ENCODE measurements at places on chromosomes 4 and X. TPM values are rescaled to one million over a fixed set of nuclear protein-coding genes. Genes with fewer than 3 reads are reported as not detected.

GRCh38 chrX:110962451-110962850 lies 133.5 kb upstream of the PAK3 start:
- no peaks in the 10 kb centered on the region for H3K36me3 ChIP-seq
- no peaks in the 10 kb centered on the region for H3K27me3 ChIP-seq
- H3K27ac ChIP-seq: no peak overlapping the region
- H3K4me3 ChIP-seq: no peak overlapping the region

GRCh38 chr4:24690436-24690835 lies 104.9 kb upstream of the SOD3 start:
- peaks cover 20% of the 10 kb centered on the region for H3K27me3 ChIP-seq
- H3K27ac ChIP-seq: no peak overlapping the region

GRCh38 chr4:154164931-154165839 lies 326.4 kb downstream of the DCHS2 start:
- no peak overlapping the region for H3K4me3 ChIP-seq
- no peaks in the 10 kb centered on the region for H3K4me1 ChIP-seq
- no peak overlapping the region for H3K27ac ChIP-seq
- no peaks in the 10 kb centered on the region for H3K36me3 ChIP-seq
- DNase-seq: no peak
- no peaks in the 10 kb centered on the region for H3K27me3 ChIP-seq

IL13RA1 gene
- 0.19 TPM for total RNA-seq

DNA sequence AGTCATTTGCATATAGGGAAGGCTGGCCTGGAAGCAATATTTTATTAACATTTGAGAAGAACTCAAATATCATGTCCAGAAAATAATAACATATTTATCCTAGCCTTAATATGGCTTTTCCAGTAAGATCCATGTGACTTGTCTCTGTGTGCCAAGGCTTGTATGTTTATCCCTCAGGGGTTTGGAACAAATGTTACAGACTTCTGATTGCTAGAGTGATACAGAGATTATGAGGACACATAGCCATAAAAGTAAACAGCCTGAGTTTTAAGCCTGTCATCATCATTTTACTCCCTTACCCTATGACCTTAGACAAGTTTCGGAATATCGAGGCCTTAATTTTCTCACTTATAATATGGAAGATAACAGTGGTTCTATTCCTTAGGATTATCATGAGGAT lies 338.1 kb downstream of the GPAT3 start:
- DNase-seq: no peak
- H3K36me3 ChIP-seq: no peaks in the 10 kb centered on the region
- H3K4me3 ChIP-seq: no peak overlapping the region
- no peaks in the 10 kb centered on the region for H3K27me3 ChIP-seq
- H3K27ac ChIP-seq: no peak overlapping the region

DNA sequence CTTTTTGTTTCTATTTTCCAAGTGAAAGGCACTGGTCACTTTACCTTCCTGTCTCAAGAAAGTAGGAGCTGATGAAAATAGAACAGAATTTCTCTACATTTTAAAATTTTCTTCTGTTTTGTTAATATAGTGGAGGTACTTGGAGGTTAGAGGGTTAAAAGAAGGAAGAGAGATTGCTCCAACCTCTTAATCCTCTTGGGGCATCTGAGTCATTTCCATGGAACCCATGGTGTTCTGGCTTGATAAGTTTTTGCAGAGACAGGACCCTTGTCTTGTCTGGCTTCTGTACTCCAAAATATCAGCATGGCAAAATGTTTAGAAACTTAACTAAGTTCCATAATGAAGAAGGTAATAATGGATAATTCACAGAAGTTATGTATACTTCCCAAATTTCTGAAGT lies 727.2 kb downstream of the C4orf33 start:
- DNase-seq: no peak
- no peaks in the 10 kb centered on the region for H3K27me3 ChIP-seq
- H3K4me1 ChIP-seq: no peaks in the 10 kb centered on the region
- H3K4me3 ChIP-seq: no peak overlapping the region

GYPA gene
- not detected for total RNA-seq

- H3K4me1 ChIP-seq: no peaks in the 10 kb centered on the region
- peaks cover 2% of the 10 kb centered on the region for H3K27me3 ChIP-seq
- DNase-seq: no peak
- peaks cover 4% of the 10 kb centered on the region for H3K36me3 ChIP-seq
Observed at GRCh38 chr4:69800599-69800998, 40.2 kb upstream of the SULT1B1 start.

VMA21 gene
- 21.2 TPM for total RNA-seq

- H3K4me1 ChIP-seq: no peaks in the 10 kb centered on the region
- H3K27me3 ChIP-seq: no peaks in the 10 kb centered on the region
- no peak for DNase-seq
- no peaks in the 10 kb centered on the region for H3K36me3 ChIP-seq
- H3K27ac ChIP-seq: no peak overlapping the region
Observed at GRCh38 chr4:175705407-175705806, 106.7 kb downstream of the GPM6A start.

DNA sequence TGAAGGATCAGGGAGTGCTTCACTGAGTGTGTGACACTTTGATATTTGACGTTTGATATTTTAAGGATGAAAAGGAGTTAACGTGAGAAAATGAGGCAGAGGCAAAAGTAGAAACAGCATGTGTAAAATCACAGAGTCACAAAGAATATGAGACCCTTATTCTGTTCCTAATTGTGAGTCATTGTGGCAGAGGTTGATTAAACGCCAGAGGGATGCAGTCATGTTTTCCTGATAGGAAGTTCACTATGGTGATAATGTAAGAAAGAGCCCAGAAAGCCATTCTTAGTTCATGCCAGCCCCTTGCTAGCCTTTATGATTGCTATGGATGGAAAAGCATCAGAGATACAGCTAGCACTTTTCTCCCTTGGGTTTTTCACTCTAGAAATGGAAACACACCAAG lies 33.5 kb upstream of the IGSF1 start:
- H3K27me3 ChIP-seq: no peaks in the 10 kb centered on the region
- H3K27ac ChIP-seq: no peak overlapping the region
- no peak overlapping the region for H3K4me3 ChIP-seq
- H3K36me3 ChIP-seq: no peaks in the 10 kb centered on the region
- no peak for DNase-seq

- no peaks in the 10 kb centered on the region for H3K27me3 ChIP-seq
- no peaks in the 10 kb centered on the region for H3K4me1 ChIP-seq
Observed at GRCh38 chr4:8523175-8523574, 57.0 kb upstream of the GPR78 start.

DNA sequence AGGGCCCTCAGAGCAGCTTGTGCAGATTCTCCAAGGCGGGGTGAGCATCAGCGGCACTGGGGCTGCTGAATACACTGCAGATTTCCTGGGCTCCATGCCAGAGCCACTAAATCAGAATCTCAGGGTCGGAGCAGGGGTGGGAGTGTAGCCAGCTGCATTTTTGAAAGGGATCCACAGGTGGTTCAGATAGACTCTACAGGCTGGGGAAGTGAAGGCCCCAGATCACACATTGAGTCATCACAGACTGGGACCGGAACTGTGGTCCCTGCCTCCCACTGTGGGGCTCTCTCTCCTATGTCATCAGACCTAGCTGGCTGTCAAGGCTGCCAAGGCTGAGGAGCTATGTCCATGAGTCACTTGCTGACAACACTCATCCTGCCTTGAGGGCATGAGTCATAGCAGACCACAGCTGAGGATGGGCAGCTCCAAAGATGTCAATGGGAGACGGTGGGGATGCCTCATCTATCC lies 162.3 kb upstream of the MAMLD1 start:
- H3K4me3 ChIP-seq: peak overlapping the region; percentile 22
- DNase-seq: no peak
- H3K36me3 ChIP-seq: no peaks in the 10 kb centered on the region
- H3K27ac ChIP-seq: no peak overlapping the region
- H3K27me3 ChIP-seq: no peaks in the 10 kb centered on the region
- peaks cover 6% of the 10 kb centered on the region for H3K4me1 ChIP-seq

GRCh38 chr4:183984566-183984965 lies 79.5 kb downstream of the STOX2 start:
- no peak overlapping the region for H3K4me3 ChIP-seq
- H3K36me3 ChIP-seq: no peaks in the 10 kb centered on the region
- H3K27me3 ChIP-seq: peaks cover 9% of the 10 kb centered on the region
- no peak for DNase-seq
- no peak overlapping the region for H3K27ac ChIP-seq

Measured in natural killer cell treated with Interleukin-12 subunit alpha and Interleukin-12 subunit beta and Interleukin-15 and Interleukin-18, amount 100 ng/mL, for 72 hours (primary cell).